ENCODE measurements at places on chromosomes 16 and 17.

GRCh38 chr17:35315283-35315682 is 58.1 kb downstream of the SLFN11 start:
- DNase-seq: peak; percentile 85

GRCh38 chr17:67434061-67434525 is 57.0 kb downstream of the PITPNC1 start:
- DNase-seq: no peak

DNA sequence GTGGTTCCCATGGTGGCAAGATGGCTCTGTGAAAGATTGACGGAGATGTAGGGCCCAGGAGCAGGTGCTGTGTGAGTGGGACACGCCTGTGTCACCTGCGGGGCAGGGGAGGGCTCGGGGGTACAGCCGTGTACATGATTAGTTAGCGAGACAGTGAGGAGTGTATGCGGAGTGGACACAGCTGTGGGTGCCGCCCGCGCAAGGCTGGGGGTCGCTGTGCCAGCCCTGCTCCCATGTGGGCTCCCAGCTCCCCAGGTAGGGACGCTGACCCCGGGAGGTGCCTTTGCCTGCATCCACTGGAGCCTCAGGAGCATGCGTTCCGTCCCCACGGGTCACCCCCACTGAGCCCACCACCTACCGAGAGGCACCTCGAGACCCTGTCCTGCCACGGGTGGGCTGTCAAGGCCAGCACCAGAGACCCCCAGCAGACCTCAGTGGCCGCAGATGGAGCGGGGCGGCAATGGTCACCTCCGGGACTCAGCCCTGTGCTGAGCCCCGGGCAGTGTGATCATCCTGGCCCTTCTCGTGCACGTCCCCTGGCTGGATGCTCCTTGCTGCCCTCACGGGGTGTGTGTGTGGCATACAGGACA is 7.4 kb downstream of the CAPN15 start:
- DNase-seq: no peak

- peak; percentile 43 for DNase-seq
Observed at GRCh38 chr17:18877104-18877645, 19.2 kb downstream of the PRPSAP2 start.

DNA sequence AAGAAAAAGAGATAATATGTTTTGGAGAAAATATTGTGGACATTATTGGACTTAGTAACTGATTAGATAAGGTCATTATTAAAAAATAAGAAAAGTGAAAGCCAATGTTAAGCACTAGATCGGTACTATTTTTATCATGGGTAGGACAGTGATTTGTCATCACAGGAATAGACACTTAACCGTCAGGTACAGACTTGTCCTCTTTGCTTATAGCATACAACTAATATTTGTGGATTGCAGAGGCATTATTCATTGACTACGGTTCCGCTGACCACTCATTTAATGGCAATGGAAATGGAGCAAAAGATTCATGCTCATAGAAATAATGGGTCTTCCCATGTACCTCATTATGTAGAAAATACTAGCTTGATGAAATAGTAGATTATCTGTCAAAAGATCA is 596.3 kb upstream of the CA10 start:
- no peak for DNase-seq

GRCh38 chr17:39000021-39000601 is 32.9 kb upstream of the FBXO47 start:
- DNase-seq: no peak

GRCh38 chr17:9199571-9200551 is 178.6 kb downstream of the NTN1 start:
- no peak for DNase-seq

GRCh38 chr16:66414891-66415290 is 12.2 kb upstream of the BEAN1 start:
- DNase-seq: no peak

- no peak for DNase-seq
Observed at GRCh38 chr16:67393788-67394154, 473 bp upstream of the TPPP3 start.

DNA sequence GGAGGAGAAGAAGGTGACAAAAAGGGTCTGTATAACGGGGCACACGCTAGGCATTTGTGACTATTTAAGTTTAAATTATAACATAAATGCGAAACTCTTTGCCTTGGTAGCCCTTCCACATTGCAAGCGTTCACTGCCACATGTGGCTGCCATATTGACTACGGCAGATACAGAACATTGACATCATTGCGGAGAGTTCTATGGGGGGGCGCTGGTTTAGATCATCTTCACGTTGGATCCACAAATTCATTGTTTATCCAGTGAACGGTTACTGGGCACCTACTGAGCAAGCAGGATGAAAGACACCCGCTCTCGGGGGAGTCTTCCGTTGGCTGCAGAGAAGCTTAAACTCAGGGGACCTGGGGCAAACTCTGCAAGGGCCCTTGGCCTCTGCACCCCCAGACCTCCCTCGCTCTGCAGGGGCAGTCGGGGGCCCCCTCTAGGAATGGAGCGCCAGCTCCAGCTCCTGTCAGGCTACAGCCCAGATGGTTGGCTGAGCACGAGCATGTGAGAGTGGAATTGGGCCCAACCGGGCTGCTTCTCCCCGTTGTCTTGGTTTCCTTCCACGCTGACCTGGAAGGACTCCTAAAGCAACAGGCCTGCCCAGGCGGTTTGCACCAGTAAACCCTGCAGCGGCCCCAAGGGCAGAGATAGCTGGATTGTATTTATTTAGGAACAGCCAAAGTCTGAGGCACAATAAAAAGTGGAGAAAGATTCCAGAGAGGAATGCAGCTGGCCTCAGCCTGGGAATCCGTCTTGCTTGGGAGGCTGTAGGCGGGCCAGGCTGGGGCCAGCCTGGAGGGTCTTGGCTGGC is 172.2 kb downstream of the SEC14L1 start:
- DNase-seq: no peak

GRCh38 chr17:50020841-50021599 is 26.0 kb upstream of the DLX3 start:
- no peak for DNase-seq

GRCh38 chr17:74816905-74817620 is 40.9 kb upstream of the NAT9 start:
- DNase-seq: no peak

DNA sequence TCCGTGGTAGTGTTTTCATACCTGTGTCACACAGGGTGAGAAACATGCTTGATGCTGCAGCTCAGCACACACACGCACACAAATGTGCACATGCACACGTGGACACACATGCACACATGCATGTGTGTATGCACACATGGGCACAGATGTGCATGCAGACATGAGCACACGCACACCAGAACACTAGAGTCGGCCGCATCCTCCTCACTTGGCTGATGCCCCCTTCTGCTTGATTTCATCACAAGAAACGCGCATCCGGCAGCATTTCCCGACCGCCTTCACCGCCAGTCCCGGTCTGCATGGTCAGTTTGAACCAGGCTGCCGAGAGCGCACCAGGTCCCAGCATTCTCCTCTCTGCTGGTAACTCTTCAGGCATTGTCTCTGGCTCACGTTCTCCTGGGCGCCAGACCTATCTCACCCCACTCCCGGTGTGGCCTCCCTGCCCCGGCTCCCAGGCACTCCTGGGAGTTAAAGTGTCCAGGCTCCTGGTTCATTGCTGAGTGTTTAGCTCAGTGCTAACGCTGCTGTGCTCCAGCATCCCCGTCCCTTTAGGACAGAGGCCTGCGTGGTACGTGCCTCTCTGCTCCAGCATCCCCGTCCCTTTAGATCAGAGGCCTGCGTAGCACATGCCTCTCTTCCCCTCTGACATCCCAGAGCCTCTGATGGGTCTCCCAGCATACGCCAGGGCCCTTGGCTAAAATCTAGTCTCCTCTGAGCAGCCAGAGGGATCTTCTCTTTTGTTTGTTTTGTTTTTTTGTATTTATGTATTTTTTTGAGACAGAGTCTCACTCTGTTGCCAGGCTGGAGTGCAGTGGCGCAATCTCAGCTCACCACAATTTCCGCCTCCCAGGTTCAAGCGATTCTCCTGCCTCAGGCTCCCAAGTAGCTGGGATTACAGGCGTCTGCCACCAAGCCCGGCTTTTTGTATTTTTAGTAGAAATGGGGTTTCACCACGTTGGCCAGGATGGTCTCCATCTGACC is 16.0 kb downstream of the BAIAP2 start:
- no peak for DNase-seq

DNA sequence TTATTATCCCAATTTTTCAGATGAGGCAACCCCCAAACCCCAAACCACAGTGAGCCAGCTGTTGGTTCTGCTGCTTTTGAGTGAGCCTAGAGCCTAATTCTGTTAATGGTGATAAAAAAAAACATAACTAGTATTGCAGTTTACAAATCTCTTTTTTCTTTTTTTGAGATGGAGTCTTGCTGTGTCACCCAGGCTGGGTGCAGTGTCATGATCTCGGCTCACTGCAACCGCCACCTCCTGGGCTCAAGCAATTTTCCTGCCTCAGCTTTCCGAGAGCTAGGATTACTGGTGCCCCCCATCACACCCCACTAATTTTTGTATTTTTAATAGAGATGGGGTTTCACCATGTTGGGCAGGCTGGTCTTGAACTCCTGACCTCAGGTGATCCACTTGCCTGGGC is 3.1 kb downstream of the WNT9B start:
- DNase-seq: no peak

DNA sequence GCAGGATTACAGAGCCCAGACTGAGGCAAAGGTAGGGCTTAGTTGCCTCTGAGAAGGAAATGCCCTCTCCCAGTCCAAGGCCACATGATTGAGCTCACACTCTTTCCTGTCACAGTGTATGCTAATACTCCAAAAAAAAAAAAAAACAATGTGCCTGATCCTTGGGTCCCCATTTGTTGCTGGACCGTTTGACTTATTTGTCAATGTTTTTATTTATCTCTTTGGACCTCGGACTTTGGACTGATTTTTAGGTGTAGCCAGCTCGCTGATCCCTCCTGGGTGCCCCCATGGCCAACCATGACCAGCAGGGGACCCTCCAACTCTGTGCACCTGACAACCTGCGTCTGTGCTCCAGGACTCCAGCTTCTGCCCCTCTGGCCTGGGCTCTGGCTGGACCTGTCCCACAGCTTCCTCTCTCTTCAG is 622 bp upstream of the CCL16 start:
- no peak for DNase-seq

GRCh38 chr16:51474414-51475091 is 323.5 kb upstream of the SALL1 start:
- DNase-seq: no peak

GRCh38 chr17:58079300-58080033 is 3.8 kb upstream of the DYNLL2 start:
- DNase-seq: no peak

- no peak for DNase-seq
Observed at GRCh38 chr17:50192144-50192617, 9.2 kb downstream of the COL1A1 start.

DNA sequence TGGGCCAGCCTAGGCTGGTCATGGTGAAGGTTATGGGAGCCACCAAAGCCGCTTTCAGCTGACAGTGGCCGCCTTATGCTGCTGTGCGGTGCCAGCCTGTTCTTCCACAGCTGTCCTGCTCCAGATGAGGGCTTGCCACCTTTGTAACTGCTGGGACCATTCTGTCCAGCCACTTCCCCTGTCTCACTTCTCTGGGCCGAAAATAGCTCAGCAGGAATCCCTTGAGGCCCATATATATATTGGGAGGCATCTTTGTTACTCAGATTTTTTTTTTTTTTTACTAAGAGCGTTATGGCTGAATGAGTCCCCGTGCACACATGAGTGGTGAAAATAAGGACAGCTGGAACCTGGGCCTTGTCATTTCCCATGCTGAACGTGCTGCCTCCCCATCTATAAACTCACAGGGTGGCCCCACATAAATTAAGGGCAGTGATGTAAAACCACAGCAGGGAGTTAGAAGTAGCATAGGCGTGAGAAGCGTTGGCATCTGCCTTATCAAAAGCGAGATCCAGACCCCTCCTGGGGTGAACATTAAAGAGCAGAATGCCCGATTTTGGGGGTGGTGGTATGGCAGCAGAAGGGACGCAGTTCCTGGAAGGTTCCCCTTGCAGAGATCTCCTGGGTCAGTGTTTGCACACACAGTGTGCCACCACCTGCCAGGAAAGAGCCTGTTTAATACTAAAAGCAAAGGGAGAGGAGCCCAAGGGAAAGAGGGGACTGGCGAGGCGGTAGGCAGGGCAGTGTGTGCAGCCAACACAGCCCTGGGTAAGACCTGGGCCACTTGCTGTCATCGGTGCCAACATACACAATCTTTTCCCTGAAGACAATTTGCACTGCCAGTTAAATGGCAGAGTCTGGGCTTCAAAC is 57.8 kb downstream of the USP43 start:
- no peak for DNase-seq

DNA sequence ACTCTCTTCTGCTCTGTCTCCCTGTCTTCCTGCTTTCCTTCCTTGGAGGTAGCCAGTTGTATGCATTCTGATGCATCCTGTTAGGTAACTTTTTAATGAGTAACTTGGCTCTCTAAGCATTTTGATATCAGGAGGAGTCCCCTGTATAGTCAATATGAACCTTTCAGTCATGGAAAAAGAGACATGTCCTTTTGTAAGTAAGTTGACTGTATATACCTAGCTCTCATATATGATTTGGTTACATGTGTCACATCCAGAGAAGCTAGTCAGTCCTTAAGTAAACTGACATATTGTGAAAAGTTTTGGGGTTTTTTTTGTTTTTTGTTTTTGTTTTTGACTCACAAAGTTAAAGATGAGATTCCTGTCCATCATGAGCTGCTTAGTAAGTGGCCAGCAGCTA is 18.8 kb downstream of the UTP18 start:
- DNase-seq: no peak

DNA sequence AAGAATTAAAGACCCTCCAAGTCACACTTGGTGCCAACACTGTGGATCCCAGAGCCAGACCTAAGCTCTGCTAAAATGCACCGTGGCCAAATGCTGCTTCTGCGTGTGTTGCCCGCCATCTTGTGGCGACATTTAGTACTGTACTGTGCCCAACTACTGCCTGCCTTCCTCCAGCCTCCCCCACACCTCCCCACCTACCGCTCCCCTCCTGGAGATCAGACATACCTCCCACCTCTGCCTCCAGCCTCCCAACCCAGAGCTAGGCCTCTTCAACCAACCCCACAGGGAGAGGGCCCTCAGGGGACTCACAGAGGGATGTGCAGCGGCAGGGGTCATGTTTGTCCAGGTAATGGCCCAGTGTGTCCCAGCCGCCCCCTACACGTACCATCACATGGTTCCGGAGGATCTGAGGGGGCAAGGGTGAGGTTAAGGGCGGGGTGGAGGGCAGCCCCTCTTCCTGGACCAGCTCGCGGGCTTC is 5.5 kb downstream of the GAS2L2 start:
- peak; percentile 74 for DNase-seq

- peak; percentile 32 for DNase-seq
Observed at GRCh38 chr17:37642681-37643080, 565 bp downstream of the DDX52 start.

DNA sequence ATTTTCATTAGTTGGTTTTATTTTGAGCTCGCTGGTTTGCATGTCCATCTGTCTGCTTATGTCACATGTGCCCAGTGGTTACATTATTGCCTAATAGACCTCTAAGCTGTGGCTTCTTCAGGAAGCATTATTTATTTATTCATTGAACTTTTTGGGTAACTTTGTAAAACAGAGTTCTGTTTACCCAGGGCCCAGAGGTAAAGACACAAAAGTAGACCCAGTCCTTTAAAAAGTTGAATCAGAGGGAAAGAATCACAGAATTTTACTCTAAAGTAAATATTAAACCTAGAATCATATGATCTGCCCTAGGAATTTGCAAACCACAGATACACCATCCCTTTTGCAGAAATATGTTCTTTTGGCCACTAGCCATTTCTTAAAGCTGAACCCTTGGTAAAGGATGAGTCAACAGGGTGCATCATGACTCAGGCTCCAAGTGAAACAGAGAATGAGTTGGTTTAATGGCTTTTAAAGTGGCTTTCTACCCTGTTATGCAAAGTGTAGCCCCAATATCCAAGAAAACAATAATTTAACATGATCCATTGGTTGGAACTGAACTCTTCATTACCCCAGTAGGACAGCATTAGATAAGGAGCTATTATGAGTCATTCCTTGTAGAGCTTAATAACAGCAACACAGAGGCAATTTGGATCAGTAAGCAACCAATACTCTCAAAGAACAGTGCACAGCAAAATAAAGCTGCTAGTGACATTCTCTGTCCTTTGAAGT is 236.3 kb downstream of the KCNJ2 start:
- peak; percentile 83 for DNase-seq
